ENCODE measurements at places on chromosomes 2 and 18.
A peak's percentile ranks its signal among the peaks of the same experiment; 100 is the strongest.

DNA sequence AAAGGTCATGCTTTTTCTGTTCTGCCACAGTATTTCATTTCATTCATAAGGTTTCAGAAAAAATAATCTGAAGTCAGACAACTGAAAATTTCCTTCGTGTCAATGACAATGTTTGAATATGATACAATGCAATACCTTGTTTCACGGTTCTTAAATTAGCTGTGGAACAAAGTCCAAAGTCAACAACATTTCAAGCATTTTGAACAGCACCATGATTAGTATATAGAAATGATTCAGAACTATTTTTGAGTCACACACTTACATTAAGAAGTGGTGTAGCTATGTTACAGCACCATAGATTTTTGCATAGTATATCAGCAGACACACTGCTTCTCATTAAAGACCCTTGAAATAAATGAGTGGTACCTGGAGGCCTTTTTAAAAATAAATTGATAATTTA is 178.3 kb upstream of the DSEL start:
- no peak for DNase-seq

GRCh38 chr2:159199761-159200465 is 86.6 kb downstream of the WDSUB1 start:
- no peak for DNase-seq

DNA sequence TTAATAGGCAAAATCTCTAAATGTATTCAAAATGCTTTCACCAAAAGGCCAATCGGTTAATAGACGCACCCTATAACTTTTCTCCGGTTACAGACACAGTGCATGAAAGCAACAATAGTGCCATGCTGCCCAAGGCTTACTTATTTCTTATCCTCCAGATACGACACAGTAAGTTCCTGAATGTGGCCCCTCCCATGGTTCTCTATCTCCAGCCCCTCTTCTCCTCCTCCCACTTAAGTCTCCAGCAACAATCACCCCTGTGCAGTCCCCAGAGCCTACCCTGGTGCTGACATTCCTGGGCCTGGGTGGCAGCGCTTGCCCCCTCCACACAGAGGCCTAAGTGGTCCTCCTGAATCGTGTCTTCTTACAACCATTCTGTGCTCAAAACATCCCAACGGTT is 3.6 kb downstream of the KIDINS220 start:
- no peak for DNase-seq

DNA sequence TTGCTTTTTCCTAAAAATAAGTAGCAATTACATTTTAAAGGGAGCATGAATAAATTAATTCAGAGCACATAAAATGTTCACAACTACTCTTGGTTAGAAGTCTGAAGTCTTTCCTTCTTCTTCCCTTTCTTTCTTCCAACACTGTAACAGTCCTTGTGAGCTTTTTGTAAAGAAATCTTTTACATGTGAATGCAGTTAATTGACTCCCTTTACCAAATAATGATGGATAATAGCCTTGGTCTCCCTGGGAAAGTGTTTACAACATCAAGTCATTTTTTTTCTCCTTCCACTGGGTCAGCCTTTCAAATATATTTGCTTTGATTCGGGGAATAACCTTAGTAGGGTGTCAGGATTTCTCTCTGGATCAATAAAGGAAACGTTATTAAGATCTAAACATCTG is 39.1 kb downstream of the CALCRL start:
- DNase-seq: no peak

- peak; percentile 43 for DNase-seq
Observed at GRCh38 chr2:76953733-76954347, 568.3 kb downstream of the LRRTM4 start.

DNA sequence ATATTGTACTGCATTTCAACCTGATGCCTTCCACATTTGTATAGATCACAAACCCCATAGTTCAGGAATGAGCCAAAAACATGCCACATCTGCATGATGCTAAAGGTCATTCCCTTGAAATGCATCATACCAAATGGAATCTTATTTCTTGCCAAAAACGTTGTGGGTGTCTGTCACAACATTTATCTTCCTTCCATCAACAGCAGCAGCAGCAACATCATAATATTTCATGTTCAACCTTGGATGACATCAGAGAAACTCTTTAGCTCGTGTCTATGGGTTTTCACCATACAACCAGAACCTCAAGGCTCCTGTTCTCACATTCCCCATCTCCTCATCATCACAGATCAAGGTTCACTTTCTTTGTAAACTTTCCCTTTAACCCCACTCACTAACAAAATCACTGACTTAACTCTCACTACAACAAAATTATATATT is 221.3 kb upstream of the CTAGE1 start:
- no peak for DNase-seq

DNA sequence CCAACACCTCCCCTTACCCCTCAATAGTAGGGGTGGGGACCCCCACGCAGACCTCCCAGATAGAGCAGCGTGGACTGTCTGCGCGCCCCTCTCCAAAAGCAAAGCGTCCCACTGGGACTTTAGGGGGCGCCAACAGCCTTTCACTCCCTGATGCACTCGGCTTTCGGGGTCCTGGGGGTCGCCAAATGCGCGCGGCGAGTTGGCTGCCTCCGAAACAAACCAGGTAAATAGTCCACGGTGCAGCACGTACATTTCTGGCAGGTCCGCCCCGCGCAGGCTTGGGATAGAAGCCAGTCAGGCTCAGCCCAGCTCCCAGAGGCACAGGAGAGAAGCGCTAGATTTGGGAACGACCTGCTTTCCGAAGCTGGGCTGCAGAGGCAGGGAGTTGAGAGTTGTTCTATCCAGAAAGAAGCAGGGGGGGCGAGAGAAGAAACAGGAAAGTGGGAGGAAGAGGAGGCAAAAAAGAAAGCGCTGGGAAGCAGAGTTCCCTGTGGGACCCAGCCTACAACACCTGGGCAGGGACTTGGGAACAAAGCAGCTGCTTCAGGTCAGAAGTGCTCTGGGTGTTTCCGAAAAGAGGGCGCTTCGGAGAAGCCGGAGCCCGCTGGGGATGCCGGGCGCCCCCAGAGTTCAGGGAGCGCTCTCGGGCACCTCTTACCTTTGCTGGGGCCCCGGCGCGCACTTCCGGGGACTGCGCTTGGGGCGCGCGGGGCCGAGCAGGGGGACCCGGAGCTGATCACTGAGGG is 544 bp downstream of the EVA1A start:
- DNase-seq: no peak

- no peak for DNase-seq
Observed at GRCh38 chr2:149611100-149611820, 23.7 kb upstream of the MMADHC start.

GRCh38 chr2:191508738-191509137 is 169.2 kb upstream of the NABP1 start:
- DNase-seq: no peak

DNA sequence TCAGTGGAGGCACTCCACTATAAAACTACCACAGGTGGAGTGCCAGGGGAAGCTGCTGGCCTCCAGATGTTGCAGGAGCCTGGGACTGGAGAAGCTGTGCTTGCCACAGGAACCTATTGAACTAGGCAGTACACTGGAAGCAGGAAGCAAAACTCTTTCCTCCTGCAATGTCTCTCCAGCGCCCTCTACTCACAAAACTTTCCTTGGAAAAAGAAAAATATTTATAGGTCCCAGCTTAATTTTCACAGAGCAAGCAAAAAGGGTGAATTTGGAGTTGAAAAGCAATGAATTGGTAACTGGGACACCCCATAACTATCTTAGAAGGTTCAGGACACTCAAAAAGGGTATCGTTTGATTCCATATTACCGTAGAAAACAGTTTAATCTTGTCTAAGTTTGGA is 33.2 kb upstream of the REEP1 start:
- no peak for DNase-seq

GRCh38 chr18:37391156-37391555 is 174.4 kb downstream of the CELF4 start:
- no peak for DNase-seq

GRCh38 chr18:23137788-23138216 is 2.5 kb downstream of the CABLES1 start:
- no peak for DNase-seq

DNA sequence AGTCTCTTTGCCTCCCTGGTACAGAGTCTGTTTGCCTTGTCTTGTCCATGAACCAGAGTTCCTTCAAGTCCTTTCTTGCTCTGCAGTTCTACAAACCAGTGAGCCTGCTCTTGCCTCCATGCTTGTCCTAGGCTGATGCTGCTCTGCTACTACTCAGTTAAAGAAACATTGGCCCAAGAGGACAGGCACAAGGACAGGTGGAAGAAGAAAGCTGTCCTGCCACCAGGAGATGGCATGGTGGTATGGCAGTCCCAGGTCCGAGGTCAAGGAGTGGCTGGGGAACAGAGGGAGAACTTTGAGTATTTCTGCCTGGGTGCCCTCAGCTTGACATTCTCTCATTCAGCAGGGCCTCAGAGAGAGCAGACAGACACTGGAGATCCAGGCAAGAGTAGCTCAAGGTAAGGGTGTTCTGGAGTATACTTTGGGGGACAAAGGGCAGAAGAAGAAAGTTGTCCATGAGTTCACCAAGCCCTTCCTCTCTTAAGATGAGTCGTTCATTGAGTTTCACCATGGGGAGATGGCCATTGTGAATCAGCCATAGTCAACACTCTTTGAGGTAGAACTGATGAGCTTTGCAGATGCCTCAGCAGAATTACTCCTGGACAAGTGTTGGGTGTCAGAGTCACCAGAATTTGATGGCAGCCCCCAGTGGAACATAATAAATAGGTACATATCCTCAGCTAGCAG is 20.4 kb downstream of the TTC32 start:
- DNase-seq: no peak

GRCh38 chr18:32701313-32701712 is 71.5 kb downstream of the KLHL14 start:
- DNase-seq: no peak

DNA sequence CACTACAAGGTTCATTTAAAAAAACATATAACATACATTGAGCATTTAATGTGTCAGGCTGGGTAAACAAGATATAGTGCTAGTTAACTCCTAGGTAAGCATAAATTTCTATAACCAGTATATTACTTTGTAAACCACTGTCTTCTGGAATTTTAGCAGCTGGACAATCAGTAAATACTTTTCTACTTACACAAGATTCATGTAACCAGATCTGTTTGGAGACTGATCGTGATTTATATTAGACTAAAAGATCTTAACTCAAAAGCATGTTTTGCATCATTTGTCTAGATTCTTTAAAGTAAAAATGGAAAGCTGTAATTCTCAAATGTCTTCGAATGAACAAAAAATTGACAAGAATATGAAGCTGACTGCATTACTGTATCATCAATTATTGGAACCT is 941 bp upstream of the SGO2 start:
- no peak for DNase-seq

- no peak for DNase-seq
Observed at GRCh38 chr2:64101141-64101591, 43.1 kb downstream of the PELI1 start.

- peak; percentile 54 for DNase-seq
Observed at GRCh38 chr2:152499331-152499816, 164.4 kb downstream of the FMNL2 start.

- no peak for DNase-seq
Observed at GRCh38 chr18:48394176-48394575, 15.0 kb downstream of the ZBTB7C start.

- DNase-seq: no peak
Observed at GRCh38 chr2:152298754-152299153, 36.2 kb upstream of the FMNL2 start.

DNA sequence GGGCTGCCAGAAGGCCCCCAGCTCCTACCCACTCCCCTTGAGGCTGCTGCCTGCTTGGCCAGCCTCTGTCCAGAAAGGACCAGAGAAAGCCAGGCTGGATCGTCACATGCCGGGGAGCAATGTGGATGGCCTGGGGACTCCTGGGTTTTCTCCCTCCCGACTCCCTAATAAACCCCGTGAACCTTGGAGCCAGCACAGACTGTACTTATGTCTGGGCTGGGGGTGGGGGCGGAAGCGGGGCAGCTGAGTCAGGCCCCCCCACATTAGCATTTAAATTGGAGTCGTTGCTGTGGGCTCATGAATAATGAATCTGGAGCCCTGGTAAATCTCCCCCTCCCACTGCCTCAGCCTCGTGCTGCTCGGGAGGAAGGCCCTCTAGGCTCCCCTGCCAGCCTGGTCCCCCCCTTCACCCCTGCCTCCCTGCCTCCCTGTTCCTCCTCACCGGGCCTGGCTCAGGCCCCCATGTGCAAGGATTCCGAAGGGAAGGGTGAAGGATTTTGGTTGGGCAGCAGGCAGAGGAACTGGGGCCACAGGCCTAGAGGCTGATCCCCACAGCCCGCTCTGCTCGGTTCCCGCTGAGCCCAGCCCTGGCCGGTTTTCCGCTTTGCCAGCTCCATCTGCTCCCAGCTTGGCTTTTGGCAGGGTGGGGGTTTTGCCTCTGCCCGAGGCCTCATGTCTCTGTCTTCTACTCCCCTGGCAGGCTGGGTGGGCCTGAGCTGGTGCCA is 7.3 kb upstream of the ASIC4 start:
- no peak for DNase-seq

- DNase-seq: no peak
Observed at GRCh38 chr2:5368263-5368662, 323.9 kb upstream of the SOX11 start.

- DNase-seq: no peak
Observed at GRCh38 chr2:135174049-135174809, 122.1 kb downstream of the RAB3GAP1 start.

- no peak for DNase-seq
Observed at GRCh38 chr18:38470421-38470820, 904.8 kb upstream of the CELF4 start.

DNA sequence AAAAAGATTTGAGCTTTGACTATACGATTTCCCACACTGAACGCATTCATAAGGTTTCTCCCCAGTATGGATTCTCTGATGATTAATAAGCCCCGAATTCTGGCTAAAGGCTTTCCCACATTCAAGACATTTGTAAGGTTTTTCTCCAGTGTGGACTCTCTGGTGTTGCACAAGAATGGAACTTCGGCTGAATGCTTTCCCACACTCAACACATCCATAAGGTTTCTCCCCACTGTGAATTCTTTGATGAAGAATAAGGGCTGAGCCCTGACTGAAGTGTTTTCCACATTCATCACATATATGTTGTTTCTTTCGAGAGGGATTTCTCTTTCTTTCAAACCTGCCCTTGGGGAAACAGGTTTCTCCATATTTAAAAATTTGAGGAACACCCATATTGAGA is 6.9 kb downstream of the ZNF24 start:
- DNase-seq: no peak

- DNase-seq: no peak
Observed at GRCh38 chr2:31429759-31430438, 15.4 kb upstream of the XDH start.

DNA sequence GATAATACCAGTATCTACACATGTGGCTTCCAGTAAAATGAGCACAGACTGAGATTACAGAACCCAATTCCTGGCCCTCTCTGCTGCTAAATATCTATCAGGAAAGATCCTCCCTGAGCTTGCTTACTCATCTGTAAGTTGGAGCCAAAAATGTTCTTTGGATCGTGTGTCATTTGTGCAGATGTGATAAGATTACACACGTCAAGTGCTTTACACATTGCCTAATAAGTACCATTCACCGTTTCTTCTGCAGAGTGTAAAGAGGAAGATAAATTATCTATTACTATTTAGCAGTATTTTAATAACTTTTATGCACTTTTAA is 23.2 kb upstream of the SLC20A1 start:
- peak; percentile 38 for DNase-seq

GRCh38 chr2:236814593-236814992 is 245.0 kb downstream of the ACKR3 start:
- DNase-seq: no peak

GRCh38 chr2:57536535-57537231 is 509.9 kb upstream of the VRK2 start:
- no peak for DNase-seq

- peak; percentile 28 for DNase-seq
Observed at GRCh38 chr18:62583376-62583775, 60.6 kb downstream of the ZCCHC2 start.

- no peak for DNase-seq
Observed at GRCh38 chr2:40043641-40044040, 264.6 kb upstream of the THUMPD2 start.

GRCh38 chr2:20365249-20365817 is 14.7 kb upstream of the PUM2 start:
- peak; percentile 87 for DNase-seq
